GM12891 (cell line): ENCODE measurements at places on chromosomes 7 and 10.

- DNase-seq = no peak
These were observed 41.8 kb downstream of the ITIH5 start for GRCh38 chr10:7625009-7625408.

GRCh38 chr7:127770885-127771284 is 118.9 kb downstream of the SND1 start:
- no peak for DNase-seq

GRCh38 chr7:37445064-37445723 is 3.5 kb downstream of the ELMO1 start:
- no peak for DNase-seq

DNA sequence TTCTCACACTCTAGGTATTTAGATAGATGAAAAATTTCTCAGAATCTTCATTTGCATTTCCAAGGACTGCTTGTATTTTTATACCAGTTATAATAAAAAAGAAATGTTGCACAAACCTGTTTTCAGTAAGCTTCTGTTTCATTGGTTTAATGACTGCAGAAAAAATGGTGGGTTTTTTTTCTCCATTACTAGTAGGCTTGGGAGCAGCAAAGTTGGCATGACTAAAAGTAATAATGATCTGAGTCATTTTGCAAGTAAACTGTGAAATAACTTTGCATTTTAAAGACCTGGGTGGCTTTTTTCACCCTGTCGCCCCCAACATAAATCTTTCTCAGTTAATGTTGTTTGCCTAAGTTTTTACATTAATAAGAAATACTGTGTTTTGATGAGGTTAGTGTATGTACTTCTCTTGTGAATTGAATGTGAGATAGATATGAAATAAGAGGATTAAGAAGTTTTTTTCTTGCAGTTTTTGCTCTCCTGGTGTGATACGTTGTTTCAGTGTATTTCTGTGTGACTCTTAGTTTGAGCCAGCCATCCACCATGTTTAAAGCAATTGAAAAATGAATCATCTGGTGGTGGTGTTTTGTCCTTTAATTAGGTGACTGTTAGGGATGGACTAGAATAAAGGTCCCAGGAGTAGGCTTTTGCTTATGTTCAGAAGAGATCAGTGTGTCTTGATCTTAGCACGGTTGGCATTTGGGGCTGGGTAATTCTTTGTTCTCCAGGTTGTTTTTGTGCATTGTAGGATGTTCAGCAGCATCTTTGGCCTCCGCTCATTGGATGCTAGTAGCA is 1.8 kb downstream of the GNAI1 start:
- DNase-seq = no peak

- DNase-seq = no peak
These were observed 121.5 kb downstream of the PKD1L1 start for GRCh38 chr7:47826754-47827153.

GRCh38 chr10:42979181-42979580 is 97.7 kb upstream of the RET start:
- no peak for DNase-seq

GRCh38 chr7:110386913-110387312 is 704.0 kb upstream of the LRRN3 start:
- no peak for DNase-seq

DNA sequence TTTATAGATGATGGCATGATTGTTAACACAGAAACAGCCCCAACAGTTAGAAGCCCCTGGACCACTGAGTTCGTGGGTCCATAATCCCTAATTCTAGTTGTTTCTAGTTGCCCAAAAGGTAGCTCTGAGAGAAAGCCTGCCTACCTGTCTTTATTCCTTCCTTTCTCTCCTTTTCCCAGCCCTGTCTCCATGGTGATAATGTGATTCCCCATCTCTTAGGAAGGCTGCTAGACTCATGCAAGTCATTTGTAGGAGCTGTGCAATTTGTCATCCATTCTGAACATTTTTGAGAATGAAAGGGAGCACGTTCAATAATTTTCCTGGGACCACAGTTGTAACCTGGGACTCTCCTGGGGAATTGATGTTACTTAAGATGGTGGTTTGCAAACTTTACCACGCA is 183.4 kb downstream of the EMX2 start:
- no peak for DNase-seq
